ENCODE measurements at places on chromosomes 5 and 9.
A peak's percentile ranks its signal among the peaks of the same experiment; 100 is the strongest.

DNA sequence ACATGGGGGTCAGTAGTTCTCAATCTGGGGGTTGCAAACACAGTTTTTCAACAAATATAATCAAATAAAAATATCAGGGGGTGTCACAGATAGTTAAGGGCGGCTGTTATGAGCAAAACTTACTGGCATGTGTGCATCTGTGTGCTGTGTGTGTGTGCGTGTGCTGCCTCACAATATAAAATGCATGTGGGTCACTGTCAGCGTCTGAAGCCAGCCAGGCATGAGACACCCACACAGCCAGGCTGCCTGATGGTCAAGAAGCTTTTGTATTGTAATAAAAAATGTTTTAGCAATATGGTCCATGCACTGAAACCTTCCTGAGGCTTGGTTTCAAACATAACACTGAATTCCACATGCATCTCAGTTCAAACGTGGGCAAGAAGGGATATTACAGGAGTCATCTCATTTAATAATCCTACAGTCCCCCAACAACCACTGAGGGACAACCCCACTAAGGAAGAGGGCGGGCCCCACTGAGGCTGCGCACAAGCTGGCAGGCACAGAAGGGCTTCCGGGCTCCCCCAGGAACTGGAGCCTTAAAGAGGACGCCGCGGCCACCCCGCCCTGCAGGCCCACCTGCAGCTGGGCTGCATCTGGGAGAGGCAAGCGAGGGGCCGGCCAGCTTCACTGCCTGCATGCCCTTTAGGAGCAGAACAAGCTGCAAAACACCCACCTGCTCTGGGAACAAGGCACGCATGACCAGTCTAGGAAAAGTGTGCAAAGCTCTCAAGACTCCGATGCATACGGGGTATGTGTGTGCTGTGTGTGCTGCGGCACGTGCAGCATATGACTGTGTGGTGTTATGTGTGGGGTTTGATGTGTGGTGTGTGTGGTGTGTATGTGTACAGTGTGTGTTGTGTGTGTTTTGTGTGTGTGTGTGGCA, 14.1 kb downstream of the SEMA4D start:
- DNase-seq: peak; percentile 60

- DNase-seq: no peak
Observed at GRCh38 chr9:30815585-30815984, 1568.9 kb upstream of the ACO1 start.

- DNase-seq: no peak
Observed at GRCh38 chr5:88740604-88741185, 142.3 kb downstream of the MEF2C start.

GRCh38 chr9:27460226-27461023, 63.7 kb upstream of the IFNK start:
- DNase-seq: no peak

- DNase-seq: no peak
Observed at GRCh38 chr5:136703706-136704105, 338.4 kb upstream of the TRPC7 start.

DNA sequence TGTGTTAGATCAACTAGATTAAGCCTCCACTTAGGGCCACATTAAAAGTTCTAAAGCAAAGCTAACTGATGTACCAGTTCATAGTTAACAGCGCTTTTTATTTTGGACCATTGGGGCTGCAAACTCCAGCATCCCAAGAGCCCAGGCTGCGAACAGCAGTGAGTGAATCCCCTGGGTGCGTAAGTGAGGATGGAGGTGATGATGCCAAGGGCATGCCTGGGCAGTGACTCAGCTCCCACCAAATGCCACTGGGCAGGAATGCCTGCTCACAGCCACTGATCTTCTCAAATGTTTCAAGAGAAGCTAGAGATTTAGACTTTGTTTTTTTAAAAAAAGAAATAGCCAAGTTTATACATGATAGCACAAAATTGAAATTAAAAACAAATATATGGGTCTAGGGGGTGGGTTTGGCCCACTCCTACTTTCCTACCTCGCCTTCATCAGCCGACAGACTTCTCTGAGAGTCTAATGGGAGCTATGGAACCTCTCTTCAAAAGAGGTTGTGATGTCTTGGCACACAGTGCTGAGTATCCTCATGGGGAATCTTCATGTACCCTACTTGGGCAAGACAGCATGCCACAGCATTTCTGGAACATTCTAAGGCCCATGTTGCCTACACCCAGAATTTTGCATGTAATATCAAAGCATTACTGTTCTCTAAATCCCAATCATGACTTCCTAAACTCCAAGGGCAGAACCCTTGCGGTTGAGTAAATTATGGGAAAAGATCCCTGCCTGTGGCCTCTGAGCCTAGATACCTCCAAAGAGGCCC, 398.1 kb downstream of the EBF1 start:
- DNase-seq: no peak

DNA sequence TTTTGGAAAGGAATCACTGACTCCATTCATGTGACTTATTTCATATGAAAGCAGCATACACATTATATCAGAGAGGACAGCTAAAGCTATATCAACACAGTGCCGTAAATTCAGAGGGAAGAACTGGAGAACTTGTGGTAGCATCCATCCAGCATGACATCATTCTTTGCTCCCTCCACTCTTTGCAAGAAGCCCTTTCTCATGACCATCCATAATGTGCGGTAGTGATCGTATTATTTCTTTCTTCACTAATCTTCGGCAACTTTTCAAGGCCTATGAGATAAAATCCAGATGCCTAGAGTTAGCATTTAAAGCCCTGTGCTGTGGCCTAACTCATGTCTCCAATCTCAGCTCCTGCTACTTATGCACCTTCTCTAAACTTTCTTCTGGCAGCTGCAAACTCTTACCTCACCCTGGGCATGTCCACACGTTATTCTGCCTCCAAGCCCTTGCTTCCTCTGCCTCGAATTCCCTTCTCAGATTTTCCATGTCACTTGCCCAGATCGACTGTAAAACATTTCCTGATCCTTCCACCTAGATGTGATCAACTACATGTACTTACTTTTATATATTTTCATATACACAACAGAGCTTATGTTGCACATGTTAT, 307.3 kb upstream of the SGCD start:
- no peak for DNase-seq

DNA sequence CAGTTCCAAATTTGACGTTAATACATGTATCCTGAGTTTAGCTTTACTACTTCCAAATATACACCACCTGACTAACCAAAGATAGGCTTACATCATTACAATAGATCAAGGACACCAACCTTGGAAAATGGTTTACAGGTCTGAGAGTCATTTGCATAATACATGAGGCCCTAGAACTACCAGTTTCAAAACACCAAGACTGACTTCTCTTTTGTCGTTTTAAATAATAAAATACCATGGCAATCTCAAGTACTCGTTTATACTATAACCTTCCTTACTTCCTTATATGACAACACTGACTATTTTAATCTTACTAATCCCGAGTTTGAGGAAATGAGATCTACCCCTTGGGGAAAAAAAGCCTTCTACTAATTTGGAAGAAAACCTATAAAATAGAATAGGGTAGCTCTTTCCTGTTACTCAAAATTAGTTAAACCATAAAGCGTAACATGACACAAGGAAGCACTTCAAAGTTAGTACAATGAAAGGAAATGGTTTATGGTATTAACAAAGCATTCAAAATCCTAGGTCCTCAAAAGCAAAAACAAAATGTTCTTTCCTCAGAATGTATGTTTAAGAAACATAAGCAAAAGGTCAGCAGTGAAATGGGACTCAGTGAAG, 42.1 kb downstream of the UBQLN1 start:
- no peak for DNase-seq

DNA sequence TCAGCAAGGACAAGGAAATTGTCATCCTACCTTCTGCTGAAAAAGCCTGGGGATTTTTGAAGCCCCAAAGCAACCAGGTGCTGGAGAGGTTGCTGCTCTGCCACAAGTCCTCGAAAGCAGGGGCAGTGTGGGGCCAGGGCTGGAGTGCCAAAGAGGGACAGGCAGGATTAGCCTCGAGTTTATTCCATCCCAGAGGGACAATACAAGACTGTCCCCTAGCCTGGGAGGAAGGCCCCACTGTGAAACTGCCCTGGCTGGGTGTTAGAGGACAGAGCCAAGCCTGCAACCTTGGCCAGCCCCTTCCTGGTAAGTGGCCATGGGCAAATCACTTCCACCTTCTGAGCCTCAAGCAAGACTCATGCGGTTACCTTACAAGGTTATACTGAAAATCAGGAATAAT, 55.1 kb downstream of the WHRN start:
- no peak for DNase-seq

- no peak for DNase-seq
Observed at GRCh38 chr9:108727580-108728111, 128.1 kb downstream of the ACTL7B start.

- DNase-seq: no peak
Observed at GRCh38 chr5:53335115-53335514, 145.3 kb upstream of the FST start.

- no peak for DNase-seq
Observed at GRCh38 chr9:69997524-69997923, 46.1 kb upstream of the MAMDC2 start.

DNA sequence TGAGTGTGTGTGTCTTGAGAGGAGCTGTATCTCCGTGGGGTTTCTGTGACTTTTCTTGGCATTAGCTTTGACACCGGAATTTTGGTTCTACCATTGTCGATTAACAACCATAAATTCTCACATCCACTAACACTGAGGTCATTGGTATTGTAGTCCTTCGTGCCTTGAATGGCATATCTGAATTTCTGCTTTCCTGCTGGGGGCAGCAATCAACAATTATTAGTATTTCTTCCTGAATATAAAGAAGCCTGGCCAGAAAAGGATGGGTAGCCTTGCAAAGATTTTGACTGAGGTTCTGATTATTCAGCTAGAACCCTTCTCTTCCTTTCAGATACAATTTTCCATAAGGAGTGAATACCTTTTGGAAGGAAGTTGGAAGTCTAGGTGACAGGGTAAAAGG, 33.5 kb upstream of the SHOC1 start:
- DNase-seq: no peak

GRCh38 chr9:3846573-3846972, 320.8 kb upstream of the RFX3 start:
- no peak for DNase-seq

- no peak for DNase-seq
Observed at GRCh38 chr5:63916786-63917185, 45.5 kb downstream of the HTR1A start.

- DNase-seq: no peak
Observed at GRCh38 chr5:109413458-109413857, 3.7 kb upstream of the PJA2 start.

- DNase-seq: no peak
Observed at GRCh38 chr9:100640447-100641050, 62.7 kb downstream of the CAVIN4 start.

DNA sequence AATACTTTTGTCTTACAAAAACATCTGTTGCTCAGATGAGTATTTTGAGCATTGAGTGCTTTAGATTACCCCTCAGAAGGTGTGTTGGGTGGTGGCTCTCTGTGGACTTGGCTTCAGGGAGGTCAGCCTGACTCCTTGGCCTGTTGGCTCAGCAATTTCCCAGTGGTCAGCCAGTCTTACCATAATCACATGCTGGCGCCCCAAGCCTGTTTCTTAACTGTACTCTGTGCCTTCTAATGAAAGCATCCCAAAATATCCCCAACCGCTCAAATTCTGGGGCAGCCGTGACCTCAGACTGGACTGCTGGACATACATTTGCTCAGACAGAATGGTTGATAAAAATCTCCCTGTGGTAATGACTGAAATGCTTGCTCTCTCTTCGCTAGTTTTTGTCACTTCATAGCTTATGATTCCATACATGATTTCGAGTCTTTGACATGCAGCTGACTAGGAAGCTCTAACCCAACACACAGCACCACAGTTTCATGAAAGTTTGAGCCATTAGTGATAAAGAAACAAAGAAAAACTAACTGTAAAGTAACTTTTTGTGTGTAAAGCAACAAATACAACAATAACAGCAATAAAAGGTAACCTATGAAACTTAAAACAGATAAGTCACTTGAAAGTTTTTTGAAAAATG, 562.2 kb upstream of the MEF2C start:
- no peak for DNase-seq

DNA sequence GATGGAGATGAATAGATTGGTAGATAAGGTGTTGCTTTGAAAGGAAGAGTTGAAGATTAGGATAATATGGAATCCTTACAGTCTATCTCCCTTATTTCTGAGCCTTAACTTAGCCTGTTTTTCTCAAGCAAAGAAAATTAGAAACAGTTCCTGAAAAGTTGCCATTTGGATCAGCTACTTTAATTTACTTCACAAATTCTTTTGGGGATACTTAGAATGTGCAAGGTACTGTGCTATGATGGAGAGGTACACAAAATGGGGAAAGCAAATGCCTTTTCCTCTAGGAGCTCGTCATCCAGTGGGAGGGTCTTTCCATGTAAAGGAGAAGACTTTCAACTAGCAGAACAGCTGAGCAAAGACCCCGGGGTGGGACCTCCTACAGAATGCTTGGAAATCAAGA, 51.1 kb upstream of the SMARCA2 start:
- no peak for DNase-seq

DNA sequence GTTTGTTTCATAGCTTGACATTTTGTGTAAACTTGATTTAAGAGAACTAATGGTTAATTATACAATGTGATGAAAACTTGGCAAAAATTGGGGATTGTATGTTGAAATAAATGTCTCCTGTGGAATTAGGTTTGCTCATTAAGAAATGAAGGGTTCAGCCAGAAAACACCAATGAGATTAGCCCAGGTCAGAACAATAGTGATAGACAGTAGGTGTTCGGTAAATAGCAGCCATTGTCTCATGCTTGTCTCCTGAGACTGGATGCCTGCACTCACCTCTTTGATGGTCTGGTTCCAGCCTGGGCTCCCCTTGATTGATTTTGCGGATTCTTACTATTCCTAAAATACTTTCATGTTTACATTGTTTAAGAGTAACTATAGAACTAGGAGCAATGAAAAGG, 135.5 kb downstream of the FBN2 start:
- DNase-seq: no peak

GRCh38 chr5:173069671-173070070, 13.5 kb downstream of the CREBRF start:
- no peak for DNase-seq

DNA sequence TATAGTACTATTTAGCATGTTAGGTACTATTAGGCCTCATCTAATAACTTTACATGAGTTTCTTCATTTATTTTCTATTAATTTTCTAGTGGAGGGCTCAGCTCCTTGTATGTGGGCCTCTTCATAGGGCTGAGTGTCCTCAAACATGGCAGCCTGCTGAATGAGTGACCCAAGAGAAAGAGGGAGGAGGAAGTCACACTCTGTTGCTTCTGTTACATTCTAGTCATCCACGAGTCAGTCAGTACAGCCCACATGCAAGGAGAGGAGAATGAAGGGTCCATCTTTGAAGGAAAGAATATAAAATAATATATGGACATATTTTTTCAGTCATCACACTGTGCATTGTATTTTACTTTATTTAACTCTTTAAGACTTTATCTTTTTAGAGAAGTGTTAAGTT, 66.6 kb upstream of the NR3C1 start:
- no peak for DNase-seq

DNA sequence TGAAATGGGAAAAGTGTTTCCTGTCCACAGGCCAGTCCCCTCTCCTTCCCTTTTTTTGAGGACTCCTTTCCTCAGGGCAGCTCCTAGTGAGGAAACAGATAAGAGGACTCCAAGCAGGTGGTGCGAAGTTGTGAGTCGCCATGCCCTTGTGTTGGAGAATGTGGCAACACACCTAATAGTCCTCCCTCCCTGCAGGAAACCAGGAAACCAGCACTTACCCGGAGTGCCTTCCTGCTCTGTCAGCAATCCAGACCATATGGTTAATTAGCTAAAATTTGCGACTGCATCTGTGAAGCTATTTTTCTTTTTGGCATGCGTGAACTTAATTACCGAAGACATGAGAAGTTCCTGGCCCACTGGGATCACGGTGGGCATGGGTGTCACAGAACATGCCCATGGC, 69.9 kb downstream of the TRIM32 start:
- DNase-seq: no peak

- no peak for DNase-seq
Observed at GRCh38 chr5:139050432-139050831, 147.7 kb downstream of the SIL1 start.

All from stimulated activated CD8-positive, alpha-beta memory T cell treated with anti-CD3 and anti-CD28 coated beads, Interleukin-2, amount 100 ng/mL, for 1 hour (primary cell).